Hepatocyte (in vitro differentiated cells): ENCODE measurements at places on chromosomes 5 and 9. TPM values are rescaled to one million over a fixed set of nuclear protein-coding genes. Genes with fewer than 3 reads are reported as not detected.

DNA sequence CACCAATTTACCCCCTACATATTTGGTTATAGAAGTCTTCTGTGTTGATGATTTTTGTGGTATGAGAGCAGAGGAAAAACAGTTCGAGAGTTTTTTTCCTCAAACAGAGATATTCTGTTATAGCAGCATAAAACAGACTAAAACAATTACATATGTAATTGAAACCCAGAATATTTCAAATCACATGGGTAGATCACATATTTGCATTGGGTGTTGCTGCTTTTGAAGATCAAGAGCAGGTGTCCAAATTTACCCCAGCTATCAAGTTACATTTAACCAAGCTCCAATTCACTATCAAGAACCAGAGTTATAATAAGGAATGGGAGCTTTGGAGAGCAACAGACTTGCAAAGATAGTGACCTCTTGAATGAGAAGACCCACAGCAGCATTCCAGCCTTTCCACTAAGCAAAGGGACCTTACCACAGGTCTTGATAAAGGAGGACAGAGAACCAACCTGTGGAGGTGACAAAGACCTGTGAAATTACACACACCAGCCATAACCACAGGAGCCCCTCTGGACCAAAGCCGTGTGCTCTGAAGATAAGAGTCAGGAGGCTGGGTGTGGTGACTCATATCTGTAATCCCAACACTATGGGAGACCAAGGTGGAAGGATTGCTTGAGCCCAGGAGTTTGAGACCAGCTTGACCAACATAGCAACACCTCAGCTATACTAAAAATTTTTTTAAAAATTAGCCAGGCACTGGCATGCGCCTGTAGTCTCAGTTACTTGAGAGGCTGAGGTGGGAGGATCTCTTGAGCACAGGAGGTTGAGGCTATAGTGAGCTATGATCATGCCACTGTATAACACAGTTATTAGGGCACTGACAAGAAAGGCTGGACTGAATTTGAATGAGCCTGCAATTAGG lies 4.0 kb upstream of the CCL28 start:
- no peaks in the 10 kb centered on the region for H3K36me3 ChIP-seq
- no peak overlapping the region for H3K27ac ChIP-seq
- no peaks in the 10 kb centered on the region for H3K27me3 ChIP-seq
- DNase-seq: peak; percentile 34

GRCh38 chr9:127739614-127740330 lies 4.7 kb upstream of the TOR2A start:
- DNase-seq: no peak
- peaks cover 19% of the 10 kb centered on the region for H3K4me1 ChIP-seq
- H3K27ac ChIP-seq: no peak overlapping the region
- no peaks in the 10 kb centered on the region for H3K36me3 ChIP-seq

GRCh38 chr5:148858547-148858946 lies 32.1 kb downstream of the ADRB2 start:
- DNase-seq: no peak
- H3K4me1 ChIP-seq: no peaks in the 10 kb centered on the region
- H3K27me3 ChIP-seq: no peaks in the 10 kb centered on the region
- no peak overlapping the region for H3K27ac ChIP-seq

DNA sequence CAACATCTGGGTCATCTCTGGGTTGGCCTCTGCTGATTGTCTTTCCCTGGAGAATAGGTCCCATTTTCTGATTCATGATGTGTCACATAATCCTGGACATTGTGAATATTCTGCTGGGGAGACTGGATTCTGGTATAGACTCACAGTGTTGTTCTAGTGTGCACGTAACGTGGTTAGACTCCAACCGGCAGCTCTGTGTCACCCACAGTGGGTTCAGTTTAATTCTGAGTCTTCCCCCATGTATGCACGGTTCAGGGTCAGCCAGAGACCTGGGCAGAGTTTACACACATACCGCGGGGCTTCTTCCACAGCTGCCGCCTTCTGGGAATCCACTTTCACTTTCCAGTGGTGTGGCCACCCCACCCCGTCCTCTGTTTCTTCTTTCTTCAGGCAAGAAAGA lies 38.0 kb upstream of the LRRC14B start:
- H3K4me1 ChIP-seq: no peaks in the 10 kb centered on the region
- H3K36me3 ChIP-seq: no peaks in the 10 kb centered on the region
- DNase-seq: no peak
- H3K27me3 ChIP-seq: no peaks in the 10 kb centered on the region
- H3K4me3 ChIP-seq: no peak overlapping the region
- H3K27ac ChIP-seq: no peak overlapping the region

DNA sequence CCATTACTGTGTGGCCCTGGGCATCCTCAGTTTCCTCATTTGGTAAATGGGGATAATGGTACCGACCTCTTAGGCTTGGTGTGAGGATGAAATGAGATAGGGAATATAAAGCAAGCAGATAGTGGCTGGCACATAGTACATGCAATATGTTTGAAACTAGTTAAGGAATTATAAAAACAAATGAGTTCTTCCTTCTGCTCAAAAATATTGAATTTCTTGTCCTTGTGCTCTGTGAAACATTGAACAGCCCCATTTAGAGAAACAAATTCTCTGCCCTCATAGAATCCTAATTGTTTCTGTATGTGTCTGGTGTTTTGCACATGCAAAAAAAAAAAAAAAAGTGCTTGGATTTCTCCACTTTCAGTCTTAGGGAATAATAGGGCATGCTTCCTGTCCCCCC lies 39.7 kb downstream of the PTCD2 start:
- no peaks in the 10 kb centered on the region for H3K27me3 ChIP-seq
- no peak overlapping the region for H3K4me3 ChIP-seq
- H3K27ac ChIP-seq: no peak overlapping the region
- no peaks in the 10 kb centered on the region for H3K4me1 ChIP-seq
- DNase-seq: no peak

TAF11L10 gene
- not detected in 2 replicates for total RNA-seq

GRM6 gene
- total RNA-seq: not detected in 2 replicates

SWI5 gene
- total RNA-seq: 29.0 and 33.0 TPM in 2 replicates
